Chondrocyte (in vitro differentiated cells): ENCODE measurements at places on chromosomes 1 and 21. TPM values are rescaled to one million over a fixed set of nuclear protein-coding genes. Genes with fewer than 3 reads are reported as not detected.
A peak's percentile ranks its signal among the peaks of the same experiment; 100 is the strongest.

GRCh38 chr1:85093644-85094043 lies 45.3 kb upstream of the MCOLN3 start:
- DNase-seq: no peak
- no peak overlapping the region for H3K4me3 ChIP-seq
- no peaks in the 10 kb centered on the region for H3K4me1 ChIP-seq
- peaks cover 2% of the 10 kb centered on the region for H3K36me3 ChIP-seq

Gene CHIT1
- not detected in 3 replicates for total RNA-seq

GRCh38 chr21:41992576-41992975 lies 17.6 kb downstream of the ZBTB21 start:
- H3K4me1 ChIP-seq: peaks cover 9% of the 10 kb centered on the region
- H3K27me3 ChIP-seq: no peaks in the 10 kb centered on the region
- no peak for DNase-seq
- H3K4me3 ChIP-seq: no peak overlapping the region

GRCh38 chr21:37483776-37484175 lies 117.2 kb downstream of the DYRK1A start:
- H3K27me3 ChIP-seq: no peaks in the 10 kb centered on the region
- peaks cover 14% of the 10 kb centered on the region for H3K36me3 ChIP-seq
- DNase-seq: no peak
- no peak overlapping the region for H3K27ac ChIP-seq

DNA sequence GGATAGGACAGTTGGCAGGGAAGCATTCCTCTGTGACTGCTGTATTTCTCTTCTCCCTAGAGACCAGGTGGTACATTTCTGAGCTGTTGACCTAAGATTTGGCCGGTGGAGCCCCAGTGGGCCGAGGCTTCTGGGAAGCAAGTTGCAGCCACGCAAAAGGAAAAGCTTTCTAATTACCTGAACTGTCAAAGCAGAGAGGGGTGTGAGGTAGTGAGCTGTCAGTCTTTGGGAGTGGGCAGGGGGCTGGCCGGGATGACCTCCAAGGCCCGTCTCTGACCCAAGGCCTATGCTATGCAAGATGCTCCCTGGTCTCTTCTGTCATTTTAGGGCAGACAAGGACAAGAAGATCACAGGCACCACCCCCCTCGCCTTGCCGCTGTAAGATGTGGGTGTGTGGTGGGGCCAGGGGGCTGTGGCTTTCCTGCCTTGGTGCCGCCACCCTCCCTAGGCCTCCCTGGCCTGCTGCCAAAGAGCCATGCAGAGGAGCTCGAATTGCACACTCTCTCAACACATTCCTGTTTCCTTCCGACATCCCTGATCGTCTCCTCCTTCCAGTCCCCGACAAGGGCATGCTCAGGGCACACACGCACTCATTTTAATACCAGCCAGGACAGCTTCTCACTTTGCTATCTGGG lies 7.7 kb downstream of the PADI1 start:
- peak overlapping the region; percentile 92 for H3K27ac ChIP-seq
- H3K27me3 ChIP-seq: no peaks in the 10 kb centered on the region
- DNase-seq: peak; percentile 96
- peak overlapping the region; percentile 10 for H3K4me3 ChIP-seq
- peaks cover 80% of the 10 kb centered on the region for H3K4me1 ChIP-seq

Gene FCGR3B
- not detected in 3 replicates for total RNA-seq

Gene MIB2
- total RNA-seq: 73.8 to 86.7 TPM (median 76.4 TPM) in 3 replicates

DNA sequence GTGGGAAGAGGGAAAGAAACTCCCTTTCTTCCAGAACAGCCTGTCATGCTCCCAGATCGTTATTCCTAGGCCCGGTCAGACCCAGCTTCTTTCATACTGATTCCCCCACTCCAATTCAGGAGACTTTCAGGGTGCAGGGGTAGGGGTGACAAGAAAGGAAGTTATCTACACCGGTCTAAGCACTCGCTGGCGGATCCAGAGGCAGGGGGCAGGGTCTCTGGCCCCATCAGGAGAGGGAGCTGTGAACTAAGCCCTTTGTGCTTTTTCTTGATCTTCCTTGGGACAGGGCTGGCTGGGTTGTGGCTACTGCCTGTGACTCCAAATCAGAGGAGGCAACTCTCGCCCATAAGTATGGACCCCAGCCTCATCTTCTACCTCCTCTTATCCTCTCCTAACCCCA lies 44.3 kb downstream of the NEK2 start:
- H3K27ac ChIP-seq: peak overlapping the region; percentile 38
- H3K36me3 ChIP-seq: no peaks in the 10 kb centered on the region
- no peak overlapping the region for H3K4me3 ChIP-seq

GRCh38 chr1:207808322-207808705 lies 56.5 kb downstream of the CD46 start:
- no peak overlapping the region for H3K27ac ChIP-seq
- peaks cover 9% of the 10 kb centered on the region for H3K36me3 ChIP-seq
- no peak for DNase-seq
- H3K27me3 ChIP-seq: no peaks in the 10 kb centered on the region

DNA sequence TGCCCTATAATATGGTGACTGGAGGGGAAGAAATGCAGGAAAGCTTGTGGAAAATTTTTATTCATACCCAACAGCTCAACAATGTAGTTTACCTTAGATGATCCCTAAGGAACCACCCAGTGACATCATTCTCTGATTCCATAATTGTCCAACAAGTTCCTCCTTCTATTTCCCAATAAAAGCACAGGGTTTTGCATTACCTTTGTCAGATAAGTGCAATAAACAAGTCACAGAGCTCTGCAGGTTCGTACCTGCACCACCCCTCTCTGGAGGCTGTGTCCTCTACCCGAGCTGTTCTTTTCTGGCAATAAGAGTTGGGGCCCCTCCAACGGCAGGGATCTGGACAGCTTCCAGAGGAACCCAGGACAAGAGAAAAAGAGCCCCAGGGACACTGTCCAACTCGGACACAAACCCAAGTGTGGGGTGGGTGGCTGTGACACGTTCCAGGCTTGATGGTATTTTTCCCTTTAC lies 38.8 kb downstream of the RCAN1 start:
- H3K27me3 ChIP-seq: no peaks in the 10 kb centered on the region
- no peak overlapping the region for H3K27ac ChIP-seq
- H3K36me3 ChIP-seq: peaks cover 2% of the 10 kb centered on the region
- no peak overlapping the region for H3K4me3 ChIP-seq
- no peak for DNase-seq

GRCh38 chr1:239858057-239858456 lies 233.6 kb upstream of the FMN2 start:
- H3K4me3 ChIP-seq: no peak overlapping the region
- H3K27ac ChIP-seq: no peak overlapping the region
- no peaks in the 10 kb centered on the region for H3K4me1 ChIP-seq
- no peak for DNase-seq
- peaks cover 3% of the 10 kb centered on the region for H3K27me3 ChIP-seq
- H3K36me3 ChIP-seq: no peaks in the 10 kb centered on the region

DNA sequence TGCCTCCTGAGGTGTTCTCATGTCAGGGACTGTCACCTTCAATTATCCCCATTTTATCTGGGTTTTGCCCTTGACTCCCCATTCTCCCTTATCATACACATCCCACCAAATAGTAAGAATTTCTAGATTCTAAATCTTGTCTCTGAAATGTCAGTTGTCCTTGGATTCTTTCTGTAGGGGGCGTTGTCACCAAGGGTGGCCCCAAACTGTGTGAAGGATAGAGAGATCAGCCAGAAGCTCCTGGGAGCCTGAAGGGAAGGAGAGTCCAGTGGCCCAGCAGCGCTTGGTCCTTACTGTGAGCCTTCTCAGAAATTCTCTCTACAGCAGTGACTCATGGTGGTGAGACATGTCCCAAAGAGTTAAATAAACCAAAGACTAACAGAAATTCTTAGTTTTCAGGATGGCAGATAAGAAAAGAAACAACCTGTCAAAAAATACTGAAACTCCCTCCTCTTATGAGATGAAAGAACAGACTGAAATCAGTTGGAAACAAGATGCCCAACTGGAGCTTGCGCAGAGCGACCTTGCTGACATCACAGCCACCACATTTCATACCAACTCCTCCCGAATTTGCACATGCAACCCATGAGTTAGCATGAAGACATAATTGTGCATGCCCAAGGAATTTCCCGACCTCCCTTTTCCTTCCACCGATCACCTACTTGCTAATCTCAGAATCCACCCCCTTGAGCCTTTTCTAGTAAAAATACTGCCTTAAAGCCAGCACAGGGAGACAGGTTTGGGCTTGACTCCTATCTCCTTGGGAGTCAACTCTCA lies 109.8 kb downstream of the ELAVL4 start:
- no peaks in the 10 kb centered on the region for H3K36me3 ChIP-seq
- DNase-seq: no peak
- H3K27me3 ChIP-seq: no peaks in the 10 kb centered on the region
- H3K4me1 ChIP-seq: no peaks in the 10 kb centered on the region
- no peak overlapping the region for H3K27ac ChIP-seq

GRCh38 chr1:233960386-233960785 lies 55.9 kb downstream of the SLC35F3 start:
- H3K27ac ChIP-seq: no peak overlapping the region
- H3K4me1 ChIP-seq: no peaks in the 10 kb centered on the region
- H3K36me3 ChIP-seq: no peaks in the 10 kb centered on the region
- peaks cover 1% of the 10 kb centered on the region for H3K27me3 ChIP-seq
- no peak for DNase-seq
- no peak overlapping the region for H3K4me3 ChIP-seq

Gene VWA5B1
- not detected in 3 replicates for total RNA-seq

DNA sequence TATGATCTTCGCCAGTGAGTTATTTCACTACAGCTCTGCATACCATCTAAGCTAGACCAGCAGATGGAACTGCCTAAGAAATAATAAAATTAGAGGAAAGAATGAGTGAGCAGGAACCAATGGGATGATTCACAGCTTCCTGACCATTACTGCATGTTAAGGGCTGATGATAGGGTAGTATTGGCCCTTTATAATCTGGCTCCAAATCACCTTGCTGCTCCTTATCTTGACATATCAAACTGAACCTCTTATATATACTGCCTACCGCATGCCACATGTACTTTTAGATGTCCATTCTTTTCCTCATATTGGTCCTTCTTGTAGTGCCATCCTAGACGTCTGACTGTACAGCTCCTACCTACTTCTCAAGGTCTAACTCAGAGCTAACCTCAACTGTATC lies 524.4 kb downstream of the DPYD start:
- no peak overlapping the region for H3K4me3 ChIP-seq
- DNase-seq: no peak
- no peak overlapping the region for H3K27ac ChIP-seq
- H3K27me3 ChIP-seq: no peaks in the 10 kb centered on the region
- no peaks in the 10 kb centered on the region for H3K4me1 ChIP-seq

GRCh38 chr1:11929849-11930248 lies 3.6 kb upstream of the KIAA2013 start:
- H3K4me1 ChIP-seq: peaks cover 38% of the 10 kb centered on the region
- DNase-seq: no peak
- H3K4me3 ChIP-seq: no peak overlapping the region

GRCh38 chr1:228387321-228387720 lies 19.3 kb downstream of the TRIM11 start:
- peaks cover 5% of the 10 kb centered on the region for H3K4me1 ChIP-seq
- no peak for DNase-seq
- H3K27me3 ChIP-seq: peaks cover 3% of the 10 kb centered on the region
- H3K27ac ChIP-seq: no peak overlapping the region
- no peaks in the 10 kb centered on the region for H3K36me3 ChIP-seq
- no peak overlapping the region for H3K4me3 ChIP-seq

DNA sequence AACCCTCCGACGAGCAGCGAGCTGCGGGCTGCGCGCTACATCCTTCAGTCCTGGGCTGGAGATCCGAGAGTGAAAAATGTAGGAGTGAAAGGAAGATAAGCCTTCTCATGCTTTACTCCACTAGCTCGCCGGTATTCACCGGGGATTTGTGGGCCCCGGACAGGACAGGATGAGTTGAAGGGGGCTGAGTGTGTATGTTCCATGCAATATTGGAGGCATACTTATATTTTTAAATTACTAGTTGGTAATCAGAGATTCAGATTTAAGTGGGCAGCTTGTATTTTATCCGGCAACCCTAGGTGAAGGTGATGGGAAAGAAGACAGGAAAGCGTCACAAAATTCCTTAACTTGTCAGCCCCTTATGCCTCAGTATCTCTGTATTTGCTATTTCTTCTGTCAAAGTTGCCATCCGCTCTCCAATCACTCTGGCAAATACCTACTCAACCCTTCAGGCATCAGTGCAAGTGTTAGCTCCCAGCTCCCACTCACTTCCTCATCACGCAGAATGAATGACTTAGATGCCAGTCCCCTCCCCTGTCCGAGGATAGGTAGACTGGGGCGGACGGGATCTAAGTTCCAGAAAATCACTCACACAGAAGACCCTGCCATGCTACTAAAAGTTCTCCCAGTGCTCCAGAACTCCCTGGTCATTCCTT lies 503 bp upstream of the PIGM start:
- H3K27me3 ChIP-seq: peaks cover 24% of the 10 kb centered on the region
- H3K27ac ChIP-seq: peak overlapping the region; percentile 86

- H3K27ac ChIP-seq: no peak overlapping the region
- no peaks in the 10 kb centered on the region for H3K27me3 ChIP-seq
- H3K36me3 ChIP-seq: no peaks in the 10 kb centered on the region
- H3K4me3 ChIP-seq: no peak overlapping the region
- no peak for DNase-seq
Measured at GRCh38 chr21:41011951-41012366, 156.0 kb upstream of the BACE2 start.

Gene MPL
- not detected in 3 replicates for total RNA-seq

- H3K36me3 ChIP-seq: no peaks in the 10 kb centered on the region
- peaks cover 16% of the 10 kb centered on the region for H3K27me3 ChIP-seq
- H3K4me1 ChIP-seq: no peaks in the 10 kb centered on the region
- no peak for DNase-seq
Measured at GRCh38 chr1:222096883-222097282, 355.0 kb upstream of the DUSP10 start.

DNA sequence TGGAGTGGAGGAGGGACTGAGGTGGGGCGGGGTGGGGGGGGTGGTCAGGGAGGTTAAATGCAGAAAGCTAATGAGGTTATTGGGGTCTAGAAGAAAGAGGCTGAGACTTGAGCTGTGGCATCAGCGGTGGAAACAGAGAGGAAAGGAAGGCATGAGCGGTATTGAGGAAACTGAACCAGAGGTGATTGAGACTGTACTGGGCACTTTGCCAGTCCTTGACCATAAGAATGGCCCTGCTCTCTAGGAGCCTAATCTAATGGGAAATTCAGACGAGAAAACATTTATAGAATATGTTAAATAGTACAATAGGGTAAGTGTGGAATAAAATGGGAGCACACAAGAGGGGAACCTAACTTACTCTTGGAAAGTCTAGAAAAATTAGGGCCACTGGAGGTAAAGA lies 23.7 kb downstream of the SLC44A3 start:
- no peak overlapping the region for H3K27ac ChIP-seq
- H3K4me1 ChIP-seq: peaks cover 6% of the 10 kb centered on the region
- no peaks in the 10 kb centered on the region for H3K36me3 ChIP-seq
- H3K4me3 ChIP-seq: no peak overlapping the region
